ENCODE measurements at places on chromosomes 4 and X. TPM values are rescaled to one million over a fixed set of nuclear protein-coding genes. Genes with fewer than 3 reads are reported as not detected.

Gene SH2D1A
- 1.7 TPM for total RNA-seq

- H3K4me3 ChIP-seq: no peak overlapping the region
- no peak overlapping the region for H3K27ac ChIP-seq
- no peaks in the 10 kb centered on the region for H3K4me1 ChIP-seq
- H3K27me3 ChIP-seq: no peaks in the 10 kb centered on the region
- H3K36me3 ChIP-seq: no peaks in the 10 kb centered on the region
- no peak for DNase-seq
Measured at GRCh38 chr4:99966692-99967091, 16.6 kb upstream of the H2AZ1 start.

GRCh38 chr4:110898290-110898689 is 275.4 kb upstream of the PITX2 start:
- no peaks in the 10 kb centered on the region for H3K36me3 ChIP-seq
- peaks cover 13% of the 10 kb centered on the region for H3K4me1 ChIP-seq
- H3K27me3 ChIP-seq: no peaks in the 10 kb centered on the region
- H3K4me3 ChIP-seq: no peak overlapping the region
- no peak for DNase-seq

GRCh38 chrX:73944563-73944908 is 359.4 kb upstream of the ZCCHC13 start:
- peak overlapping the region; percentile 77 for H3K4me3 ChIP-seq
- no peaks in the 10 kb centered on the region for H3K27me3 ChIP-seq
- peaks cover 15% of the 10 kb centered on the region for H3K4me1 ChIP-seq
- DNase-seq: no peak

- DNase-seq: no peak
- no peaks in the 10 kb centered on the region for H3K27me3 ChIP-seq
- no peak overlapping the region for H3K4me3 ChIP-seq
- no peaks in the 10 kb centered on the region for H3K4me1 ChIP-seq
Measured at GRCh38 chr4:105306820-105307219, 160.1 kb downstream of the TET2 start.

- no peaks in the 10 kb centered on the region for H3K4me1 ChIP-seq
- no peak overlapping the region for H3K27ac ChIP-seq
- H3K27me3 ChIP-seq: no peaks in the 10 kb centered on the region
- H3K36me3 ChIP-seq: no peaks in the 10 kb centered on the region
- H3K4me3 ChIP-seq: no peak overlapping the region
Measured at GRCh38 chrX:8868070-8868773, 67.0 kb upstream of the FAM9A start.

All from esophagus muscularis mucosa (tissue), 4 donors.